ENCODE measurements at places on chromosomes 7 and 10. TPM values are rescaled to one million over a fixed set of nuclear protein-coding genes. Genes with fewer than 3 reads are reported as not detected.

DNA sequence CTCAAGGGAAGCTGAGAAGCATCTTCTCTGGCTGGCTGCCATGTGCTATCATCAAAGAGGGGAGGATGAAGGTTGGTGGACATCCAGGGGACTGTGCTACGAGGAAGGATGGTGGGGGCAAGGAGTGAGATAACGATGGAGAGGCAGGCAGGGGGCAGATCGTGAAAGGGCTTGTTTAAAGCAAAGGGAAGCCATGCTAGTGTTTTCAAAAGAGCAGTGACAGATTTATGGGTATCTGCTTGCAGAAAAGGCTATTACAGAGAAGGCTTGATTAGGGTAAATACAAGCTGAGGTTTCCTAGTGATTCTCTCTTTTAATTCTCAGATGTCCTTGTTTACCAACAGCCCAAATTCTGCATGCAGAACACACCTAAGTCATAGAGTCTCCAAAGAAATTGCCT, 88.9 kb upstream of the MKX start:
- DNase-seq: no peak

DNA sequence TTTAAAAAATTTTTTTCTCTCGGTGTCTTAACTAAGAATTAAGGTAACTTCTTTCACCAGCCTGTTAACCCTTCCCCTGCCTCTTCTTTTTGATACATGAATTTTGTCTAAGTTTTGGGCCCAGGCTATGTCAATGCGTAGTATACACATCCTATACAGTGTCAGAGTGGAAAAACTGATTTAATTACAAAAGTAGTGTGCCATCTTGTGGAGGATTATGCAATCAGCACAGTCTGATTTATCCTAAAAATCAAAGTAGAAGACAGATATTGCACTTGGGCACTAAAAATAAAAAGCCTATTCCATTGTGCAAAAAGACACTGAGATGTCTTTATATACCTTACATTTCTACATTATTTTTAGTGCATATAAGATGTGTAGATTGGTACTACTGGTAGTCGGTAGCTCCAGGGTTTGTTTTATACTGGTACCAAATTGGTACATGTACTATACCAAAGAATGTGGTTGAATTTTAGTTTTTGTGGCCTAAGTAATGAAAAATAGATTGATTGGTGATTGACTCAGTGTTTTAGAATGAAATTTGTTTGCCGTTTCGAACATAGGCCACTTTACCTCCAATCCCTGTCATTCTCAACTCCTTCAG, 96.6 kb downstream of the MKLN1 start:
- peak; percentile 52 for DNase-seq

The CHRM2 gene
- 0.23 TPM for polyA plus RNA-seq

GRCh38 chr7:108335269-108335918, 120.8 kb downstream of the NRCAM start:
- DNase-seq: peak; percentile 30

DNA sequence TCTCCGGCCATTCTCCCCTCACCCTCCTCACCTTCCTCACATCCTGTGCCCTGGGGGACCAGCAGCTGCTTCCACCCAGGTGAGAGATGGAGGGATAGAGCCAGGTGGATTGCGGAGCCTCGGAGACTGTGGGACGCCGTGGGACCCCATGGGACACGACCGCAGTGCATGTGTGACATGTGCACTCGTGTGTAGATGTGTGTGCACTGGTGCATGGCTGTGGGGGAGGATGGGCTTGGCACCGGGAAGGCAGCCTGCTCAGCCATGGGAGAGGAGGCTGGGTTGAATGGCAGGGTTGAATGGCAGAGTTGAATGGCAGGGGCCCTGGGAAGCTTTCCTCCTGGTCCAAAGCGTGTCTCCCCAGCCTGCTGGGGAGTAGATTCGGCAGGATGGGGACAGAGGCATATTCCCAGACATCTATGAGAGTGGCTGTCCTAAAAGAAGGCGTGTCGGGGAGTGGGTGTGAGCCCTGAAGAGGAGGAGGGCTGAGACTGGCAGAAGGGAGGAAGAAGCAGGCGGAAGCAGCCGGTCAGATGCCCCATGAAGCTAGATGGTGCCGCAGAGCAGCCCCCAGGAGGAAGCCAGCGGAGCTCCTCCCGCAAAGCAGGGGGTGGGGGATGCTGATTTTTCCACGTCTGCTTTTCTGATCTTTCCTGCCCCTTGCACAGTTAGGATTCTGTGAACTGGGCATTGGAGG, 815 bp downstream of the GIMAP8 start:
- DNase-seq: no peak

GRCh38 chr7:145986248-145986874, 130.2 kb upstream of the CNTNAP2 start:
- no peak for DNase-seq

The OPALIN gene
- polyA plus RNA-seq: not detected

- no peak for DNase-seq
Measured at GRCh38 chr10:9157656-9158055, 1103.2 kb downstream of the GATA3 start.

- DNase-seq: no peak
Measured at GRCh38 chr10:62018131-62018911, 116.8 kb downstream of the ARID5B start.

The KLF14 gene
- polyA plus RNA-seq: not detected

DNA sequence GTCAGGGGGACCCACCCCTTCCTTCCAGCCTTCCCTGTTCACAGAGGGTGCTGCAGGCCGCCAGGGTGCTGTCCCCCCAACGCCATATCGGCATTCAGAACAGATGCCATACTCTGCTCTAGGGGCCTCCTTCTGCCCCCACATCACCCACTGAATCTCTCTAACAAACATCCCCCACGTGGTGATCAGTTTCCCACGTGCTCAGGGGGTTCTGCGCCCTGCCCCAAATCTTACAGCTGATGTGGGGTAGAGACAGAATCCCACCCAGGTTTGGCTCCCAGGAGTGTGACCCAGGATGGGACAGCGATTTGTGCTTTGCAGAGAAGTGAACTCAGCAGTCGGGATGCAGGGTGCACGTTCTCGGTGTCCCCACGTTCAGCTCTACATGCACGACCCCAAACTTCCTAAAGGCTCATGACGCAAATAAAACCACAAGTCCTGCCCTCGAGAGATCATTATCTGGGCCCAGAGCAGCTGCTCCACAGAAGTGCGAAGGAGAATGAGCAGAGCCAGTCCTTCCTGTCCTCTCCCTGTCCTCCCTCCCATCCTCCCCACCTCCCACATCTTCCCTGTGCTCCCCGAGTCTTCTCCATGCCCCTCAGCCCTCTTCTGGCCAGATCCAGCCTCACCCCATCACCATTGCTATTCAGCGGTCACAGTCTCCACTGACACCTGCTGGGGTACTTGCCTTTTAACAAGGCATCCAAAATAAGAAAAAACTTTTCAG, 423.4 kb downstream of the DNAJB6 start:
- DNase-seq: peak; percentile 70

DNA sequence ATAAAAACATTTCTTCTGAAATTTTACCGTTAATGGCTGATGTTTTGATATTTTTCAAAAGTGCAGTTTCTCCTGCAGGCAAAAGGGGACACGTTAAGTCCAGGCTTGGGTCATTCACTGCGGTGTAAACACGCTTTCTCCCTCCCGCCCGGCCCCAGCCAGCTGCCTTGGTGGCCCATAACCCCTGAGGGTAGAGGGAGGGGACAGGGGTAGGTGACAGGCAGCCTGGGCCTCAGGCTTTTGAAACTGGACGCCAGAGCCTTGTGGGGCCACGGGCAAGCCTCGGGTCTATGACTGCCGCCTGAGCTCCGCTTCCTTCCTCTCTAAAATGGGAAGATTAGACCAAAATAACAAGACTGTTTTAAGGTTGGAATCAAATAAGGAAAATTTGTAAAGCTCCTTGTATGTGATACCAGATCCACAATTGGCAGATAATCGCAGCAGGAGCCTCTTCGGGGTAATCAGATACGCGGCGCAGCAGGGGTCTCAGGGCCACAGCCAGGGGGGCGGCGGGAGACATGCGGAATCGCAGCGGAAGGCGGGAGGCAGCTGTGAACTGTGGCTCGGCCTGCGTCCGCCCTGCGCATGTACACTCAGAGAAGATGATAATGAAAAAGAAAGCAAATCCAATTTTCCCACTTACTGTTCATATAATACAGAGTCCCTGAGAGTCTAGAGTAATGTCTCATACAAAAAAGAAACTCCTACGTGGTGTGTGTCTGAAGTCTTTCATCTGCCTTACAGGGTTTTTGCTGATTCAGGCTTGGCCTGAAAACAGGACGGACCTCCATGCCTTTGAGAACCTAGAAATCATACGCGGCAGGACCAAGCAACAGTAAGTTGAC, 138.3 kb downstream of the EGFR start:
- peak; percentile 62 for DNase-seq

DNA sequence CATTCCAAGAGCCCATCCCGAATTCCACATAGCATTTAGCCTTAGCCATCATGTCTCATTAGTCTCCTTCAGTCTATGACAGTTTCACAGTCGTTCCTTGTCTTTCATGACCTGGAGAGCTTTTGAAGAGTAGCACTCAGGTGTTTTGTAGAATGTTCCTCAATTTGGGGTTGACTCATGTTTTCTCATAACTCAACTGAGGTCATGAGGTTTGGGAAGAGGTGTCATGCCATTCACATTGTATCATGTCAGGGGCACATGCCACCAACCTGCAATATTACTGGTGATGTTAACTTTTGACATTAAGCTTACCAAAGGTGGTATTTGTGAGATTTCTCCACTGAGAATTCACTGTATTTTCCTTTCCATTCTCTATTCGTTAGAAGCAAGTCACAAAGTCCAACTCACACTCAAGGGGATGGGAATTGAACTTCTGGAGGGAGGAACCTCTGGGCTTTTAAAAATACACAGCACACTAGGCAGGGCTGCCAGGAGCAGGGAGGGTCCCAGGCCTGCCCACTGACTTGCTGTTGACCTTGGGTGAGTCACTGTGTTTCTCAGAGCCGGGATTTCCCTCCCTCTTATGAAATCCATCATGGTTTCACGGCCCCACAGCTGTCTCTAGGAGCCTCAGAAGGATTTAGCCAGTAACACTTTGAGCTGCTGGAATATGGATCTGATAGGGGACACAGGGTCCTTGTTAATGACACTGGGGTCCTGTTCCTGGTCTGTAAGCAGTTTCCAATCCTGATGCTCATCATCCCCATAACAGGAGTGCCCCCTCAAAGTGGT, 74.4 kb upstream of the TCF7L2 start:
- no peak for DNase-seq
